ENCODE measurements at places on chromosomes 2 and 18.

- no peak for DNase-seq
Observed at GRCh38 chr2:122100346-122100745, 344.9 kb downstream of the TSN start.

GRCh38 chr2:199462956-199463692 lies 5.4 kb upstream of the SATB2 start:
- peak; percentile 86 for DNase-seq

DNA sequence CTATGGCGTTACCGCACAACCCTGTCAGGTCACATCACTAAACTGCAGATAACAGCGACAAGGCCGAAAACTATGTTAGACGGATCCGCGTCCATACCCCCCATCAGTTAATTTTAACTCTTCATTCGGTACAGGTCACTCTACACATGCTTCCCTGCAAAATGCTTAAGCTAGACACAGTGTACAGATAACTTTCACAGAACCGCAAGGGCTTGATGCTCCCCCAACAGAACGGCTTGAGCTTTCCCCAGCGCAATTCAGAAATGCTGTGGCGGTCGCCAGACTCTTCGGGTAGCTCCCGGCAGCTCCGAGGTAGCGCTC lies 283 bp upstream of the RBBP8 start:
- no peak for DNase-seq

DNA sequence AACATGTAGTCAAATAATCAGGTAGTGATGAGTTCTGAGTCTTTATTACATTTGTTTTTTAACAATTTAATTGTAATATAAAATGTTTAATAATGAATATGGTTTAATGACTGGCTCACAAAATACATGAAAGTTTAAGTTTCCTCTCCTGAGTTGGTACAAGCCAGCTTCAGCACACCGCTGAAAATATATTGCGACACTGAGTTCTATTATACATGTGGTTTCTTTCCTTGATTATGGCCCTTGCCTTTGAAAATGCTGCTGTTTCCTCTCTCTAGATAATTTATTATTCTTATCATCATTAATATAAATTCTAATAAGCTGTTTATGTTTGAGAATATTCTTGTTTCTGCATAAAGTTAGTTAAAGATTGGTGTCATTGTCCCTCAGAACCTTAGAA lies 249.3 kb downstream of the PARD3B start:
- no peak for DNase-seq

DNA sequence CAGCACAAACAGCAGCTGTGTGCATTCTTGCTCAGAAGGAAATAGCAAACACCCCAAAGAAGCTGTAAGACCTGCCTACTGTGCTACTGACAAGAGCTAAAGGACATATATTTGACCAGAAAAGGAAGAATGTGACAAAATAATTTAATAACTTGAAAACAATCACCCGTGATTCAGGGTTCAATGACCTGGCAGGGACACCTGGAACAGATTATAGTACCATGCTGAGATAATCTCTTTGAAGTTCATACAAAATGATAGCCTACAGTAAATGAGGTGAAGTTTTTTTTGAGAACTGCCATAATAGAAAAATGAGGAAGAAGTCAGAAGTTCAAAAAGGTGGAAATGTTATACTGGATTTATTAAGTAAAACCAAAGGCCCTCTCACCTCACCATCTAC lies 324.8 kb upstream of the GULP1 start:
- no peak for DNase-seq

DNA sequence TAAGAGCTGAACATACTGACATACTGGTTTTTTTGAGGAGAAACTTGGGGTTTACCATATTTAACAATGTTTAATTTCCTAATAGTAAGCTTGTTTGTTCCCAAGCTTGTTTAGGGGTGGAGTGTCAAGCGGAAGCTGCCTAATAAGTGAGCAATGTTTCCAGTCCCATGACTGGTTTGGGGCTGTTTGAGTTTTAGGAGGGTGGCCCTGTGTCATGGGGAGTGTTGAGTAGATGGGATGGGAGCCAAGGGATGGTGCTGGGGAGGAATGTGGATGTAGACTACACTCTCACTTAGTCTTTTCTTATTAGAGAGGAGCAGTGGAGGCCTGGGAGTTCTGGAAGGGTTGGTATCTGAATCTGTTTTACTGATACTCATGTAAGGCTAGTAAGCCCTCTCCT lies 128.5 kb downstream of the TANC1 start:
- DNase-seq = no peak

DNA sequence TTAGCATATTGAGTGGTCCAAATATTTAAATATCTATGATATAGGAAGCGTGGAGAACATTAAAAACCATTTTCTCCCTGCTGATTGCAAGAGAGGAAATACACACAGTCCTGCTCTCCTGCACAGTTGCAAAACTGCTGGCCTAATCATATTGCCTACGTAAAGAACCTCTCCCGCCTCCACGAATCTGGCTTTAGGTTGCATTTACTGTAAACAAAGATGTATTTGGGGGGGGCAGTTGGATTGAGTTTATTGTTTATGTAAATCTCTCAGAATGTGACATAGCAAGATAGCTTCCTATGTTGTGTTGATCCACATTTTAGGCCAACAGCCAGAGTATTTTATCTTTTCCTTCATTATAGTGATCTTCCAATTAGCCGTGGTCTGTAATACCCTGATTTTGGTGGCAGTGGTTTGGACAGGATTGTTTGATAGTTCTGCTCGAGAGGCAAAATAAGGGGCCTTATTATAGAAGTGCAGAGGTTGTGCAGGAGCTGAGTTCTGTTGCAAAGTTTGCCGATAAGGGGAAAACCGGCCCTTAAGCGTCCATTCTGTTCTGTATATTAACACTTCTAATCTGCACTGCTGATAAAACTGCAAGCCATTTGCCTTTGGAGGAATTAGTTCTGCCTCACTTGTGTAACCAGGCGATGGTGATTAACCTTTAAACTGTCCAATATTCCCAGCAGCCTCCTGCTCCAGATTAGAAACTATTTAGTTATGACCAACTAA lies 101.6 kb upstream of the SIX3 start:
- DNase-seq = no peak

DNA sequence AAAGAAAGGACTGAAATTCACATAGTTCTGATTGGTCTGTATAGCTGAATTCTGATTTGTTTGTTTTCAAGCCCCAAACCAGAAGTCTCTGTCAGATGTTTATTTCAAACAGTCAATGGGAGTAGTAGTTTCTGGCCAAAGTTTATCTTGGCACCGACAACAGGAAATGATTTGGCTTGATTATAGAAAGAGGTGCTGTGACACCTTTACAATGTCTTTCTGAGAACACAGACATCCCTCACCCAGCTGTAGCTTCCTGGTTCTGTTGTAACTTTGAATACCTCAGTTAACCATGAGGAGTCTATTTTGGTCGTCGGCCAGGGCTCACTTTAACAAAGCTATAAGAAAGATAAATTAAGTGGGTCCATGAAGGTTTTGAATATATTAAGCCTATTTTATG lies 545.0 kb upstream of the ZNF804A start:
- no peak for DNase-seq

DNA sequence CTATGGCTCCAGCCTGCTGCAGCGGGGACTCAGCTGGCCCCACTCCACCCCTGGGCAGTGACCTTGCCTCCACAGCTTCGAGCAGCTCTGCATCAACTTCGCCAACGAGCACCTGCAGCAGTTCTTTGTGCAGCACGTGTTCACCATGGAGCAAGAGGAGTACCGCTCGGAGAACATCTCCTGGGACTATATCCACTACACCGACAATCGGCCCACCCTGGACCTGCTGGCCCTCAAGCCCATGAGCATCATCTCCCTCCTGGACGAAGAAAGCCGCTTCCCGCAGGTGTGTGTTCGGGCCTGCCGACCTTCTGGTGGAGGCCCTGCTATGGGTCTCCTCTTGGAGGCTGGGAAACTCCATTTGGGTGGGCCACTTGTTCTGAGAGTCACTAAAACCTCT lies 48.6 kb downstream of the MYO7B start:
- no peak for DNase-seq

GRCh38 chr2:23602116-23602515 lies 217.1 kb downstream of the KLHL29 start:
- DNase-seq = no peak

DNA sequence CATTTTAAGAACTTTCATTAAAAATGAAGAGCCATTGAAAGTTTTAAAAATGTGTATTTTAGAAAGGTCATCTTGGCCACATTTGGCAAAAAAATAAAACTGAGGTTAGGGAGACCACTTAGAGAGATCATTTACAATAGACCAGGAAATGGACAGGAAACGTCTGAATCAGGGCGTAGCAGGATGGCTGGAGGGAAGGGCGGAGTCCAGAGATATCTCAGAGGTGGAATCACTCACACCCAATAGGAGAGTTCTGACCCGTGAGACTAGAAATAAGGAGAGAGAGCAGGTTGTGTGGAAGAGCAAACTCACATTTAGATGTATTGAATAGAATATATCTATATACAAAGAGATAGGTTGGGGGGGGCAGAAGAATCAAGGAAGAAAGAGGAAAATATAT lies 373.4 kb downstream of the METTL4 start:
- DNase-seq = no peak

GRCh38 chr2:9811679-9812511 lies 31.4 kb upstream of the TAF1B start:
- DNase-seq = no peak

GRCh38 chr2:218272531-218273212 lies 2.4 kb downstream of the PNKD start:
- DNase-seq = peak; percentile 72

DNA sequence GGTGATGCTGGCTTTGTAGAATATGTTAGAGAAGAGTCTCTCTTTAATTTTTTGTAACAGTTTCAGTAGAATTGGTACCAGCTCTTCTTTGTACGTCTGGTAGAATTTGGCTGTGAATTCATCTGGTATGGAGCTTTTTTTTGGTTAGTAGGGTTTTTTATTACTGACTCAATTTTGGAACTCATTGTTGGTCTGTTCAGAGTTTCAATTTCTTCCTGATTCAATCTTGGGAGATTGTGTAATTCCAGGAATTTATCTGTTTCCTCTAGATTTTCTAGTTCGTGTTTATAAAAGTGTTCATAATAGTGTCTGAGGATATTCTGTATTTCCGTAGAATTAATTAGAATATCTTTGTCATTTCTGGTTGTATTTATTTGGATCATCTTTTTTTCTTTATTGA lies 943.5 kb downstream of the TRIB2 start:
- no peak for DNase-seq

DNA sequence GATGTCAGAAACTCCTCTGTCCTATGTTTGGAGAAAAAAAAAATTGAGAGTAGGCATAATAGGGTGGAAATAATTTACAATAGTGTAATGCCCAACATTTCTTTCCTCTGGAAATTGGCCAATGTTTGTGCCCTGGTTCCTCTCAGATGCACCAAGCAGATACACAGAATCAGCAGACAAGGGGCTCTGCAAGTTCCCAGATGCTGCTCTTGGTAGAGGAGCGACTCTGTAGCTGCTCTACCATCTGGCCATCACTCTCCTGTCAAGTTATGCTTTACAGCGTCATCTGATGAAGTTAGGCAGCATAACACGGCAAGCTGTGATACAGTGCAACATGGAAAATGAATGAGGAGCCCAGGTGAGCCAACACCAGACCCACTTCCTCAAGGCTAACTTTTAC lies 1.6 kb downstream of the DYTN start:
- no peak for DNase-seq

- no peak for DNase-seq
Observed at GRCh38 chr2:34646901-34647300, 1047.8 kb upstream of the FAM98A start.

GRCh38 chr2:50125246-50125645 lies 906.7 kb downstream of the NRXN1 start:
- DNase-seq = no peak

DNA sequence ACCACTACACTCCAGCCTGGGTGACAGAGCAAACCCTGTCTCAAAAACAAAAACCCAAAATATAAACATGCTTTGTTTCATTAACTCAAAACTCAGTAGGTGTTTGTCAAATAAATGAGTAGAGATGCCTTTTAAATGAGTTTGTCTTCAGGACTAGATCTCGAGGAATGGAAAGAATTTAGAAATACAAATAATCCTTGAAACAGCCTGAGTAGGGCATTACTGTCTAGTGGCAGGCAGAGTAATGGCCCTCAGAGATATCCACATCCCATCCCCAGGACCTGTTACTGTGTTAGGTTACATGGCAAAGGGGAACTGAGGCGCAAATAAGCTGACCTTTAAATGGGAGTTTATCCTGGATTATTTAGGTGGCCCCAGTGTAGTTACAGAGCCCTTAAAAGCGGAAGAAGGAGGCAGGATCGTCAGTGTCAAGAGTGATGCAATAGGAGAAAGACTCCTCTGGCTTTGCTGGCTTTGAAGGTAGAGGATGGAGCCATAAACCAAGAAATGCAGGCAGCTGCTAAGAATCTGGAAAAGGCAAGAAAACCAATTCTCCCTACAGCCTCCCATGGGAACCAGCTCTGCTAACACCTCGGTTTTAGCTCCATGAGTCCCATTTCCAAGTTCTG lies 63.0 kb downstream of the CABLES1 start:
- DNase-seq = no peak

DNA sequence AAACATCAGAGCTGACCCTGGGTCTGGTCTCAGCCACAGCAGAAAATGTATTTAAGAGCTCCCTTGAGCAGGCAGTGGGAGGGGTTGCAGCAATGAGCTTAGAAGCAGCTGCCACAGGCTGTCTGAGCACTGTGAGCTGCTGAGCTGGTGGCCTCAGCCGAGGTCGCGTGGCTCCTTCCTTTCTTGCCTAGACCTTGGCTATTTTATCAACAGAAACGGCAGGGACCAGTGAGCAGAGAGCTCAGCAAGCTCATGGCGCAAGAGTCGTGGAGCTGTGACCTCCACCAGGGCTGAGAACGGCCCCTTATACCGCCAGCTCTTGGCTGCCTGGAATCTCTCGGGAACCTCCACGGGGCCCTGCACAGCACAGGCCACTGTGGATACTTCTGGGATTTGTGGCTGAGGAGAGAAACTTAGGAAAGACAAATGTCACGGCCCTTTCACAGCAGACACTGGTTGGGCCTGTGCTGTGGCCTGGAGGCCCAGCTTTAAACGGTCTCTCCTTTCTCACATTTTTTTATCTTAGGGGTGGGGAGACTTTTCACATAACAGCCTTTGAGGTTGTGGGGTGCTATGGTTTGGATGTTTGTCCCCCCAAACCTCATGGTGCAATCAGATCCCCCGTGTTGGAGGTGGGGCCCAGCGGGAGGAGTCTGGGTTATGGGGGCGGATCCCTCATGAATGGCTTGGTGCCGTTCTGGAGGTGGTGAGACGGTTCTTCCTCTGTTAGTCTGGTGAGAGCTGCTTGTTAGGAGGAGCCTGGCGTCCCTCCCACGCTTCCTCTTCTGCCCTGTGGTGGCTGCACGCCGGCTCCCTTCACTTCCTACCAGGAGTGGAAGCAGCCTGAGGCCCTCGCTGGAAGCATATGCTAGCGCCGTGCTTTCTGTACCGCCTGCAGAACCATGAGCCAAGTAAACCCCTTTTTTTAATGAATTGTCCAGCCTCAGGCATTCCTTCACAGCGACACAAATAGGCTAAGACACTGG lies 1.7 kb downstream of the ALLC start:
- no peak for DNase-seq

All from frontal cortex (tissue), 4 donors.